ENCODE measurements at places on chromosomes 7 and 10. TPM values are rescaled to one million over a fixed set of nuclear protein-coding genes. Genes with fewer than 3 reads are reported as not detected.

Gene SPDYE11
- not detected for total RNA-seq

Gene RAB19
- total RNA-seq: not detected

Gene DENND2A
- 26.3 TPM for total RNA-seq

Gene ZP3
- 4.7 TPM for total RNA-seq

Gene FAM25G
- 9.0 TPM for total RNA-seq

Gene TRIM4
- 27.3 TPM for total RNA-seq

Gene FANK1
- total RNA-seq: 30.2 TPM

Gene SFTPD
- not detected for total RNA-seq

Gene HTRA1
- total RNA-seq: 1.6 TPM

Gene STEAP1
- total RNA-seq: 1.2 TPM

Gene CLDN12
- total RNA-seq: 39.6 TPM

Gene CLRN3
- not detected for total RNA-seq

Gene ADRB1
- total RNA-seq: not detected

Measured in placental epithelial cell (primary cell).